Activated CD4-positive, alpha-beta T cell treated with anti-CD3 and anti-CD28 coated beads, Interleukin-2, amount 50 U/mL, for 1 hour (primary cell): ENCODE measurements at places on chromosomes 7 and 10.

DNA sequence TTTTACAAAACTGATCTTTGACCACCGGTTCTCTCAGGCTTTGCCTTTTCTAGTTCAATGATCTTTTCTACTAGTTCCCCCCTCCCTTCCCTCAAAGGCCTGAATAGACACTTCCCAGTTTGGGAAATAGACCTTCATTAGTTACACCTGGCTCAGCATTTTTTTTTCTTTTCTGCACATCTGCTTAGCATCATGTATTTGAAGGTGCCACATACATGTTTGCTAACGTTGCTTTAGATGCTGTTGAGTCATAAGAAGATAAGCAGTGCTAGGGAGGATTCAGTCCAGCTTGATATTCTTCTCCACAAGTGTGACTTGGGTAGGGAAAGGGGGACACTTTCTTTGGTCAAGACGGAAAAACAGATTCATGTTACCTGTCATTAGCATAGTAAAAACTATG, 78.3 kb downstream of the BICC1 start:
- no peak for DNase-seq

- DNase-seq = no peak
Observed at GRCh38 chr7:132292803-132293202, 283.5 kb downstream of the PLXNA4 start.

DNA sequence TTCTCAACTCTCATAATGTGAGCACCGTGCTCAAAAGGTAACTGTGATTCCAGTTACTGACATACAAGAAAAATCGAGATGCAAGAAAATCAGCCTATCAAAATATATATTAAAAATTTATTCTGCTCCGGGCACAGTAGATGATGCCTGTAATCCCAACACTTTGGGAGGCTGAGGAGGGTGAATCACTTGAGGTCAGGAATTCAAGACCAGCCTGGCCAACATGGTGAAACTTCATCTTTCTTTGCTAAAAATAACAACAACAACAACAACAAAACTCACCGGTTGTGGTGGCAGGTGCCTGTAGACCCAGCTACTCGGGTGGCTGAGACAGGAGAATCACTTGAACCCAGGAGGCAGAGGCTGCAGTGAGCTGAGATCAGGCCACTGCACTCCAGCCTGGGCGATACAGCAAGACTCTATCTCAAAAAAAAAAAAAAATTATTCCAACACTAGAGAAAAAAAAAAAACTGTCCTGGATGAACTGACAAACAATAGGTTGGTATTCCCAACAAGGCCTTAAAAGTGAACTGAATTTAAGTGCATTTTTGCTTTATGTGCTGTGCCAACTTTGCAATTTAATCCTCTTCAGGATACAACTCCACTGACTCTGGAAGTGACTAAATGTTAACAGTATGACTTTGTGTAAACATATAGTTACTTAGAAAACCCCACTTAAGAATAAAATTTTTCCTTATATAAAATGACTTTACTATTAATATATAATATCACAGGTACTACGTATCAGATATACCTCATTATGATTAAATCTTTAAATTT, 51.1 kb downstream of the JMJD1C start:
- no peak for DNase-seq

DNA sequence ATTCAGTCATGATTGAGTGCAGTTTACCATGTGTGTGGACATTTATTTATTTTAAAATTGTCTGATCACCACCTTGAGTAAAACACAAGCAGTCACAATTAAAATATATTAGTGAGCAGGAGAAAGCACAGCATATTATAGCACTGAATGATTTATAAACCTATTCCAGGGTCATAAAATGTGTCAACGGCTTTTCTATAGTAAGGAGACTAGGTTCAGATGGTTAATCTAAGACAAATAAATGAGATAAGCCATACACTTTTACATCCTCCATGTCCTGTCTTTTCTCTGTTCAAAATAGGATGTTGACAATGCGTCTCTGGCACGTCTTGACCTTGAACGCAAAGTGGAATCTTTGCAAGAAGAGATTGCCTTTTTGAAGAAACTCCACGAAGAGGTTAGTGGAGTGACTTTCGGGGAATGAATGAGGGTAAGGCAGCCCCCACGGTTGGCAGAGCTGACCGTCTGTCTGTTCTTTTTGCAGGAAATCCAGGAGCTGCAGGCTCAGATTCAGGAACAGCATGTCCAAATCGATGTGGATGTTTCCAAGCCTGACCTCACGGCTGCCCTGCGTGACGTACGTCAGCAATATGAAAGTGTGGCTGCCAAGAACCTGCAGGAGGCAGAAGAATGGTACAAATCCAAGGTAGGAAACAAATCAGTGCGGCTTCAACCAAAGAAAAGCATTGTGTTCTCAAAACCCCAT, 5.4 kb downstream of the VIM start:
- DNase-seq = peak; percentile 28

DNA sequence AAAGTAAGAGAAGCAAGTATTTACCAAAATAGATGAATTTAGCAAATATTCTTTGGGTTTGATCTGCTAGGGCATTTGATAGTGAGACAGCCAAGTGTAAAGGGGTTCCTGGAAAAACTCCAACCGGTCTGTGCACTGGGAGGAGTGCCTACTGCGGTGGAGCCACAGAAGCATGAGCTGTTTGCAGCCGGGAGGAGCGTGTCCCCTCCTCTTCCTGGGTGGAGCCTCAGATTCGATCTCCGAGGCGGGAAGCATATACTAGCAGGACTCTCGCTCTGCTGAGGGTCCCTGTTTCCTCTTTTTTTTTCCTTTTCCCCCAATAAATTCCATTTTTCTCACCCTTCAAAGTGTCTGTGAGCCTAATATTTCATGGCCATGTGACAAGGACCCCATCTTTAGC, 45.1 kb upstream of the MET start:
- DNase-seq = no peak
